Fibroblast of upper back skin (primary cell): ENCODE measurements at places on chromosomes 5 and 9.
A peak's percentile ranks its signal among the peaks of the same experiment; 100 is the strongest.

- no peak for DNase-seq
Measured at GRCh38 chr5:74367934-74368333, 272.6 kb downstream of the ENC1 start.

- no peak for DNase-seq
Measured at GRCh38 chr5:164207646-164208045, 702.2 kb downstream of the MAT2B start.

DNA sequence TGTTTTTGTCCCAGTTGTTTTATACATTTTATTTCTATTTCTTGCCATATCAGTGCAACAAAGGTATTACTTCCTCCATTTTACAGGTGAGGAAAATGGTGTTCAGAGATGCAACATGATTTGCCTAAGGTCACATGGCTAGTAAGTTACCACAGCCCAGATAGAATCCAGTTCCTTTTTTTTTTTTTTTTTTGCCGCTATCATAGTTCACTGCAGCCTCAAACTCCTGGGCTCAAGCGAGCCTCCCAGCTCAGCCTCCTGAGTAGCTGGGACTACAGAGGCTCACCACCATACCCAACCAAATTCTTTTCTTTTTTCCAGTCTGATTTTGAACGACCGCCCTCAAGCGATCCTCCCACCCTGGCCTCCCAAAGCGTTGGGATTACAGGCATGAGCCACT is 480 bp upstream of the CCDC69 start:
- DNase-seq = no peak

DNA sequence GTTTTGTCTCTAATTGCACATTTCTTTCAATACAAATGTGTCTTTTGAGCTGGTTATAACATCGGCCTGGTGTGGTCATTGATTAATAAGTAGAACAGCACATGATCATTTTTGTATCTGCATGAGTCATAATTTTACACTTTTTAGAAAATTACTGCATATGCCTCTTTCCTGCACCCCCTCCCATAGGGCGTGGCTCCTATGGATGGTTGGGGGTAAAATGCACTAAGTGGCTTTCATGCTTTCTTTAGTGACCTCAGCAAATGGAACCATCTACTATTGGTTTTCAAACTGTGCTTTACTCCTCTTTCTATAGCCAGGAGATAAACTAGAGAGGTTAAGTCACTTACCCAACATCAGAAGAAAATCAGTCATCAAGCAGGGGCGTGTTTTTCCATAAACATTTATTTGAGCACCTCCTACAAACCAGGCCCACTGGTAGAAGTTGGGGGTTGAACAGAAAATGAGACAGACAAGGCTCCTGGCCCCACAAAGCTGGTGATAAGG is 3.8 kb downstream of the ANXA6 start:
- DNase-seq = no peak

- peak; percentile 79 for DNase-seq
Measured at GRCh38 chr5:95406426-95407090, 15.4 kb downstream of the FAM81B start.

DNA sequence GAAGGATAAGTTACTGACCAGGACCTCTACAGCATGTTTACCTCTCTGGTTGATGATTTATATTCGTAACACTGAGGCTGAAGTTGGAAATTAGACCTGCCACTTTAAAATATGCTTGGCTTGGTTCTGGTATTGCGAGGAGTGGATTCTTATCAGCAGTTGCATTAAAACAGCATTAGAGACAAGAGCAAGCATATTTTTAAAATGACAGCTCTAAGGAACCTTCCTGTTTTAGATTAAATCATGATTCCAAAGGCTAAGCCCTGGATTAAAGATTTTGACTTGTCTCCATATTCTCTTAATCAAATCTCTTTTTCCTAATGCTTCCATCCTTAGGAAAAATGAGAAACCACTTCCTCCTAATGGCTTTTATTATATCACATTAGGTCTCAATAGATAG is 277.8 kb downstream of the KCTD16 start:
- no peak for DNase-seq

- DNase-seq = peak; percentile 75
Measured at GRCh38 chr5:172410160-172410559, 44.2 kb downstream of the SH3PXD2B start.

DNA sequence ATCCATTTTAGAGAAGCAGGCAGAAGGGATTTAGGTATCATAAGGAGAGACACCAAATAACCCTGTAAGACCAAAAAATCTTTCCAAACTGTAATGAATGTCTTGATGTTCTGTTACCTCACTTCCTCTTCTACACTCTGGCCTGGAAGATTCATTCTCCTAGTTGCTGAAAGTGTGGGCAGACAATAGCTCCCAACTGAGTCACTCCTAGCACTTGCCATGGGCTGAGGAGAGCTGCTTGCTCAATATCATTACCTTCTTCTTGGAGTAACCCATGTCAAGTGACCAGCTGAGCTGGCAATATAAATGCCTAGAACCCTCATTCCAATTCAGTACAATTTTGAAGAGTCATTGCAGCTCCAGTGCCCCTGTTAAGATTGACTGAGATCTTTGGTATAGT is 1985.5 kb upstream of the CDH6 start:
- no peak for DNase-seq
